ENCODE measurements at places on chromosomes 5 and 9. TPM values are rescaled to one million over a fixed set of nuclear protein-coding genes. Genes with fewer than 3 reads are reported as not detected.

The IFNB1 gene
- not detected for total RNA-seq

The TIGD6 gene
- 6.0 TPM for total RNA-seq

DNA sequence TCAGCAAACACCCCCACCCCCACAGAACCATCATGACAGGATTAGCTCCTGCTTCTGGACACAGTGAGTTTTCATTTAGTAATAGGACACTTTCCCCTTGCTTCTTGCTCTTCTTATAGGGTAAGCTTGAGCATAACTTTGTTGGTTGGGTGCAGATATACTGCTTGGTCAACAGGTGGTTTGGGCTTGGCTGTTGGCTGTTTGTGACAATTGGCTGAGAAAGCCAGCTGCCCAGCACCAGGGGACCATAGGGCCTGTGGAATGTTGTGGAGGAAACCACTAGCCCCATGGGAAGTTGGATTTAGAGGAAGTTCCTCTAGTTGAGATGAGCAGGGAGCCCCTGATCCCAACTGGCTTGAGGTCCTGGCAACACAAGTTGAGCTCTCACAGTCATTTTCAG lies 30.5 kb downstream of the PPP3R2 start:
- DNase-seq = no peak

DNA sequence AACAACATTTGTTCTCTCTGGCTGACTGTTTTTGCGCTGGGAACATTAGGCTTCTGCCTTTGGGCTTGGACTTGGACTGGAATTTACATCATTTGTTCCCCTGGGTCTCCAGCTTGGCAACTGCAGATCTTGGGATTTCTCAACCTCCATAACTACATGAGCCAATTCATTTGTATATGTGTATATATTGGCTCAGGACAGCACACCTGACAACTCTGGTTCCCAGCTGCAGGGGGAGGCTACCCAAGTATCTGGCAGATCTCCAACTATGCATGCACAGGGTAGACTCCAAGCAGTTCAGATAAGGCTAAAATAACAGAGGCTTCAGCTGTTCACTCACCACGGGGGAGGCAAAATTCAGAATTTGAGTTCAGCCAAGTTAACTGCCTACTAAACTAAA lies 31.6 kb upstream of the F2RL1 start:
- no peak for DNase-seq

GRCh38 chr5:156534906-156535485 lies 208.0 kb downstream of the SGCD start:
- no peak for DNase-seq

DNA sequence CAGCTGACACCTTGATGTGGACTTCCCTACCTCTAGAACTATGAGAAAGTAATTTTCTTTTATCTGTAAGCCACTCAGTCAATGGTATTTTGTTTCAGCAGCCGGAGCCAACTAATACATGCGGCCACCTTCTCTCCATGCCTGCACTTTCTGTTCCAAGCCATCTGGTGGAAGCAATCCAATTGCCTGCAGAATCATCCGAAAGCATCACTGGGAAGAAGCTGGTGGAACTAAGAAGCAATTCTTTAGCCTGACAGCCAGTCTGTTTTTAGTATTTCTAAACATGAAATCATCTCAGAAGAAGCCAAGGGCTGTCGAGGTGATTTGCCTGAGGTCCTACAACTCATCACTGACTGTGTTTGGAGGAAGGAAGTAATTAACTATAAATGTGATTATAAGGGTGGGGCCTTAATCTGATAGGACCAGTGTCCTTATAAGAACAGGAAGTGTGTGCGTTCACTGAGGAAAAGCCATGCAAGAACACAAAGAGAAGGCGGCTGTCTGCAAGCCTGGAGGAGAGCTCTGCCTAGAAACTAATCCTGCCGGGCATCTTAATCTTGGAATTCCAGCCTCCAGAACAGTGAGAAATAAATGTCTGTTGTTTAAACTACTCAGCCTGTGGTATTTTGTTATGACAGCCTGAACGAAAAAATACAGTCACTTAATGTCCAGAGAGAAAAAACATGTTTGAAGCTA lies 49.1 kb downstream of the NXNL2 start:
- DNase-seq = no peak

The ECSCR gene
- 34.9 TPM for total RNA-seq

DNA sequence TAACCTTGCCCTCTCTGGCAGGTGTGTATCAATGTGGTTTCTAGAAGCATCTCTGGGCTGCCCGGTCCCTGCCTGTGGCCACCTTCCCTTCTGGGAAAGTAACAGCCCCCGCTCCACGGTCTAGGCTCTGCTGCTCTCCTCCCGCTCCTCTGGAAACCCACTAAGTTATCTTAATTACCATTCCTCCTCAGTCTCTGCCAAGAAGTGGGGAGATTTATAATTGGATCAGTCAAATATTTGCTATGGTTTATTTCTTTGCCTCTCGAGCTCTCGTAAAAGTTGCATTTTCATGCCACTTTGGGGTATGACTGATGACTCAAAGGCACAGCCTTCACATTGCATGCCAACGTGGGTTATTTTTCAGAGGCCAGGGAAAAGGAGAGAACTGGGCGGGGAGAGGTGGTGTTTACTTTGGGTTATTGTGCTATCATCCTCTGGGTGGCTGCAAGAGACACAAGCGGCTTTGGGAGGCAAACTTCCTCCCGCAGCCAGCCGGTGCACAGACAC lies 205.3 kb upstream of the WWC1 start:
- peak; percentile 56 for DNase-seq

DNA sequence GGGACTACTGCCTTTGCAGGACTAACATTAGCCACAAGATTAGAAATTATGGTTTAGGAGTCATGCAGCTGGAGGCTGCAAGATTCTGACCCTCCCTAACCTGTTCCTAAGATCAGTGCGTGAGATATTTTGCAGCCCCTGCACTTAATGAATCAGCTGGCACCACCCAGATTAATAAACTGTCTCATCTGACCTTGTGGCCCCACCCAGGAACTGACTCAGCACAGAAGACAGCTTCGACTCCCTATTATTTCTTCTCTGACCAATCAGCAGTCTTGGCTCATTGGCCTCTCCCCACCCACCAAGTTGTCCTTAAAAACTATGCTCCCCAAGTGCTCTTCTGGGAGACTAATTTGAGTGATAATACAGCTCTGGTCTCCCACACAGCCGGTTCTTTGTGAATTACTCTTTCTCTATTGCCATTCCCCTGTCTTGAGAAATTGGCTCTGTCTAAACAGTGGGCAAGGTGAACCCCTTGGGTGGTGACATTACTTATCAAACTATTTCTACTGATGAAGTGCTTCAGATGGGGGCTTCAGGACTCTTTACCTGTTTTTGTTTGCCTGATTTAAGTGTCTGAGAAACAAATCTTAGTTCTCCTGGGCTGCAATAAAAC lies 17.0 kb downstream of the CTSL start:
- no peak for DNase-seq

- DNase-seq = no peak
These were observed 1.7 kb downstream of the GRHPR start for GRCh38 chr9:37424204-37424685.

The EIF4E1B gene
- not detected for total RNA-seq

DNA sequence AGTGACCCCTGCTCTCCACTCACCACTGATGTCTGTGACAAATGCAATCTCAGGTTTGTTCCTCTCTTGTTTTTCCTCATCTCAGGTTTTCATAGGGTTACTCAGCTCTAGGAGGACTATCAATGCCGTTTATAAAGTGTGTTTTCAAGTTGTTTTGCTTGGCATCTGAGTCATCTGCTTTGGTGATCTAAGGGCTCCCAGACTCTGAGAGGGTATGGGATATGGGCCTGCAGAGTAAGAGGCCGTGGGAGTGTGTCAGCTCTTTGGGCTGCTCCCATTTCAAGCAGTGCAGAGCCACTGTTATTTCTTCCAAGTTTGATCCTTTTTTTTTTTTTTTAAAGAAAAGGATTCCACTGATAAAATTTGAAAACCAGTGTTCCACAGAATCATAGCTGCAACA lies 46.3 kb downstream of the NNT start:
- no peak for DNase-seq

DNA sequence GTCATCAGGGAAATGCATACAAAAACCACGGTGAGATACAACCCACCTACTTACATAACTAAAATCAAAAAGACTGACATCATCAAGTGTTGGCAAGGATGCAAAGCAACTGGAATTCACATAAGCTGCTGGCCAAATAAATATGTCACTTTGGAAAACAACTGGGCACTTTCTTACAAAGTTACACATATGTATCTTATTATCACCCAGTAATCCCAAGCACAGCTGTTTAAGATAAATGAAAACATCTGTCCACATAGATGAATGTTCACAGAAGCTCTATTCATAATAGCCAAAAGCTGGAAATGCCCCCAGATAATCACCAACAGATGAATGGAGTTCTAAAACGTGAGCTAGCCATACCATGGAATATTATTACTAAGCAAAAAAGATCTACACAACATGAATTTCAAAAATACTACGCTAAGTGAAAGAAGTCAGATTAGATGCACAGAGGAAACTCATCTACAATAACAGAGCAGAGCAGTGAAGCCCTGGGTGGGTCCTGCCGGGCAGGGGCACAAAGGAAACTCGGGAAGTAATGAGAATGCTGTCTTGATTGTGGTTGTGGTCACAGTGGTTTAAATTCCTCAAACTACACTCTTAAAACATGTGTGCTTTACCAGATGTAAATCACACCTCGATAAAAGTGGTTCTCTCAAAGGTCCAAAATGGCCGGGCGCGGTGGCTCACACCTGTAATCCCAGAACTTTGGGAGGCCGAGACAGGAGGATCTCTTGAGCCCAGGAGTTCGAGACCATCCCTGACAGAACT lies 8.5 kb downstream of the CAMSAP1 start:
- DNase-seq = no peak

DNA sequence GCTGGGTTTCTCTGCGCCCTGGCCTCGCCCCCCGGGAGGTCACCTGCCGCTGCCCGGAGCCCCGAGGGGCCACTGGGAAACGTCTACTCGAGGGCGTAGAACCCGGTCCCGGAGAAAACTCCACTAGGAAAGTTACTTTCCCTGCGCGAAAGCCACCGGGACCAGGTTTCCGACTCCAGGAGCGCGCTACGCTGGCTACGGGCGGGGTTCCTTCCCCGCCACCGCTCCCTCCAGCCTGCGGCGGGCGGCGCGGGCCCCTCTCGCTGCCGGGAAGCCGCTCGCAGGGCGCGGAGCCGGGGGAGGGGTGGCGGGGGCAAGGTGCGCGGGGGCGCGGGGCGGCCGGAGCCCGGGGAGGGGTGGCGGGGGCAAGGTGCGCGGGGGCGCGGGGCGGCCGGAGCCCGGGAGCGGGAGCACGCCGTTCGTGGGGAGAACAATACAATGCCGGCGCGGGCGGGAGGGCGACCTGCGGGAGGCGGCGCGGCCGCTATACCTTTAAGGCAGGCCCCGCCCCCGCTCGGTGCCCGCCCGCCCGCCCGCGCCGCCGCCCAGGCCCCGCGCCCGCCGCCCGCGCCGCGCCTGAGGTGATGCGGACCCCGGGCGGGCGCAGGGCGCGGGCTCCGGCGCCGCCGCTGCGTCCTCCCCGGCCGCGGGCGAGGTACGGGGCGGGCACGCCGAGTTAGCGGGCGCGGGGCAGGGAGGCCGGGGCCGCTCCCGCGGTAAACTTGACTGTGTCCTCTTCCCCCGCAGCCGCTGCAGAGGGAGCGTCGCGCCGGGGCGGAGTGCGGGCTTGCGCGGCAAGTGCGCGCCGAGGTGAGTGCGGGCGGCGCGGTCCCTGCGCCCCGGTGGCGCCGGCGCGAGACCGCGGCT lies 278.1 kb downstream of the AOPEP start:
- no peak for DNase-seq

The ANKRD55 gene
- 1.2 TPM for total RNA-seq

The RASEF gene
- total RNA-seq = 11.9 TPM

The ARHGEF37 gene
- total RNA-seq = 21.8 TPM

DNA sequence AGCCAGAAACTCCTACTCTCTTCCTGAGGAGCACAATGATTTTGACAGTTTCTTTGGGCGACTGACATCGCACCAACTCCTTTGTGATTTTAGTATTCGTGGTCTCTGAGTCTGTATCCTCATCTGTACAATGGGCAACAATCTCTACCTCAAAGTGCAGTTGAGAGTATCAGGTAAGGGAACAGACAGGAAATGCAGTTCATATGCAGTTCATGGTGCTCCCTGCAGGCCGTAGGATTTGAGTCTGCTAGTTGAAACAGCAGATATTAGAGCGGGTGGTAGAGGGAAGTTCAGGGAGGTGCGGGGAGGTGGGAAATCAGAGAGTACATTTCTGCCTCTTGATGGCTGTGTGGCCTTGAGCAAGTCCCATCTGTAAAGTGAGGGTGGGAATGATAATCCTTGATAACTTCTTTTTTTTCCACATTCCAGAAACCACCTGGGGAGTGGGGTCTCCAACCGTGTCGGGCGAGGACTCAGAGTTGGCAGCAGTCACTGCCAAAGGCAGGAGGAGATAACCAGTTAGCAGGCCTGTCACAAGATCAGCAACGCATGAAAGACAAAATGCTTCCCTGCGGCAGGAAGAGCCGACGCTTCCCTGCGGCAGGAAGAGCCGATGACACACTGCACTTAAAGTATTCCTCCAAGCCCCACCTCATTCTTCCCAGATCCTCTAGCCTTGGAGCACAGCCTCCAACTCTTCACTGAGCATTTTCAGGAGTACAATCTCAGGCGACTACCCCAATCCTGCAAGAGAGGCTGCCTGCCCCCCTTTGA lies 6.0 kb upstream of the NEK6 start:
- DNase-seq = peak; percentile 49

DNA sequence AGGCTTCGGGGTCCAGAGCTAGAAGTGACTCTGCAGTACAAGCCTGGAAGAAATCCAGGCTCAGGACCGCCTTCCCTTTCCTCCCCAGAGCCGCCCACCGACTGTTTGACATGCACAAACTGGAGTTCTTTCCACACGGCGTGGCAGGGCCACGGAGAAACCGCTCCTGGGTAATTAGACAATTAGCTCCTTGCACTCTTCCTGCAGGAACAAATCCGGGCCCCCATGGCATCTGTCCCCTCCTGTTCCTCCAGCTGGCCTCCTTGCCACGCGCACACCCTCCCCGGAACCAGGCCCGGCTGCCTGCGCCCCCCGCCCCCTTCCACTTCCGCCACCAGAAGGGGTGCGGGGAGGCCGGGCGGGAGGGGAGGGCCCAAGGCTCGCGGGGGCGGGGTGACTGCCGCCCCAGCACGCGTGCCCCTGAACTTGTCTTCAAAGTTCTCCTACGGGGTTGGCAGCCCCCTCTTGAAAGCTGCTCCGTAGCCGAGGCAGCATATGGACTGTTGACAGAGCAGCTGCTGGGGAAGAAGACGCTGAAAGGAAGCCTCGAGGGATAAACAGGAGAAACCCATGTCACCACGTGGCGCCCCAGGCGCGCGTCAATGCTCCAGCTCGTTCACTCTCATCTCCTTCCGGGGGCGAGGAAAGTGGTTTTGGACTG lies 74.3 kb downstream of the SEC61B start:
- DNase-seq = peak; percentile 51

The CCNG1 gene
- 132 TPM for total RNA-seq

Data from kidney (tissue), 22 donors.